ENCODE measurements at places on chromosomes 4 and X.

DNA sequence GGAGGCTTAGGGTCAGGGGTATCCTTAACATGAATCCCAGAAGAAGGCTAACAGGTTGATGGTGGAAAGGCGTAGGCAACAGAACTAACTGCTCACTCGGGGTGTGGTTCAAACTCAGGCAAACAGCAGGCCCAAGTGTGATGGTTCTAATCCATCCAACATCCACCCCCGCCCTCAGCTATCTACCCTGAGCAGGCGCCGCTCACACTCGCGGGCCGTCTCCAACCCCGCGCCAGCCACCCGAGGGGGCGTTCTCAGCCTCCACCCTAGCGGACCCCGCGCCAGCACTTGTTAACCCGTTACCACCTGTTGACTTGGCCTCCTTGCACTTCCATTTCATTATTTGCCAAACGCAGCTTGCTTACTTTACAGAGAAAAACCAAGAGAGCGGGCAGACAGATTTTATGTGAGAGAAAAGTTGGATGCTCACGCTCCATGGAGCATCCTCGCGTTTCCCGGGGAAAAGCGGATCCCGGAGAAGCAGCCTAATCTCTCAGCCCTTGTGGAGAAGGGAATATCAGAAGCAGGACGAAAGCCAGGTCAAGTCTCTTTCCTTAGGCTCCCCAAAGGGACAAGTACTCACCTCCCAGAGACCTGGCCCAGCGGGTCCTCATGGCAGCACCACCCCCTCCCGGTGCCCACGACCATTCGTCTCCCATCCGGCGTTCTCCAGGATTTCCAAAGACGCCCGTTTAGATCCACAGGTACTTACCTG lies 773 bp downstream of the SNCA start:
- peak; percentile 41 for DNase-seq

DNA sequence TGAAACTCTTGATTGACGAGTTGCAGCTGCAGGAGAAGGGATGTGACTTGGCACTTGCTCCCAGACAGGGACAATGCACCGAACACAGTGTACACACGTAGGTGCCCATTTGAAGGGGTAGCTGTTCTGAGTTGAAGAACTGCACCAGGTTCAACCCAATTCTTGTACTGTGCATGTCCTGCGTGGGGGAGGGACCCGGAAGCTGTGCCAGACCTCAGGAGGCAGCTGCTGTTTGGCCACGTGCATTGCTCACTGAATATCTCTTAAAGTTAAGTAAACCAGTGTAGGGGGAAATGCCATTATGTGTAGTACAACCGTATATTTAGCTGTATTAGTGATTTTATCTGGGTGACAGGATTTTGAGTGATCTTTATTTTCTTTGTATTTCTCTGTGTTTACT lies 12.0 kb upstream of the RBBP7 start:
- no peak for DNase-seq

DNA sequence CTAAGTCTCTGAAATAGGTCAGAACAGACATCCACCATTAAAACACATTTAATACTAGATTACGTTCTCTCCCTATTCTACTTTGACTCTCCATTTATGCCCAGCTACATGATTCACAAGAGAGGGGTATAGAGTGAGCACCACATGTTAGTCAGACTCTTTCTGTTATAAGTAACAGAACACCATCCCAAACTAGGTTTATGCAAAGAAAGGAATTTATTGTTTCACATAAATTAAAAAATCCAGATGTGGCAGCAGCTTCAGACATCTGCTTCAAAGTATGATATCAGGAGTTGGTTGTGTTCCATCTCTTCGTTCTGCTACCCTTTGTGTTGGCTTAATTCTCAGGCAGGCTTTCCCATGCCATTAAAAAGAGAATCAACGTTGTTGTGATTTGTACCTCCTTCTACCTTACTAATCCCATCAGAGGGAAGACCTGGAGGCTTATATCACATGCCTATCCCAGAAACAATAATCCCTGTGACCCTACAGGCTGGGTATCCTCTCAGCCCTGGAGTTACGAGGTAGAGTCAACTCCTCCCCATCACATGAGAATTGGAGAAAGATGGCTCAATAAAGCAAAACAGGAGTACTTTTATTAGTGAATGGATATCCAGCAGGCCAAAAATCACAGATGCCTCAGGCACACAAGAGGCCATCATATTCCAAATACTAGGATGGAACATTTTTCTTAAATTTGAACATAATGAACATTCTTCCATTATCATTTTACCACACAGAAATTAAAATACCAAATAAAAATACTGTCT lies 163.2 kb downstream of the SLC7A11 start:
- no peak for DNase-seq

DNA sequence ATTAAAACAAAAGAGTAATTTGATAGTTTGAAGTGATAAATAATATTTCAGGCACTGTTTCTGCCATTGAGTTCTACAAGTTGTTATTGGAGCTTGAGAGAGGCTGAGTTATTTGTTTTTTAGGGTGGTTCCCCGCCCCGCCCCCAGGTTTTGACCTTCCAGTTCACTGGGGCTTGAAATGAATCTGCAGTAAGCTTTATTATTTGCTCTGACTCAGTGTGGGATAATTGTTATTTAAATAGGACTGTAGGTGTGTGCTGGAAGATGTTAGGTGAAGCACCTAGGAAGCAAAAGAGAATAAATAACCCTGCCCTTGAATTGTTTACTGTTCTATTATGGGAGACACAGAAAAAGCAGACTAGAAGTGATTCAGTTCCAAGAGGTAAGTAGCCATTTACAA lies 81.2 kb upstream of the KCNIP4 start:
- DNase-seq, result no peak

- no peak for DNase-seq
Measured at GRCh38 chr4:20603671-20604313, 96.5 kb upstream of the PACRGL start.

DNA sequence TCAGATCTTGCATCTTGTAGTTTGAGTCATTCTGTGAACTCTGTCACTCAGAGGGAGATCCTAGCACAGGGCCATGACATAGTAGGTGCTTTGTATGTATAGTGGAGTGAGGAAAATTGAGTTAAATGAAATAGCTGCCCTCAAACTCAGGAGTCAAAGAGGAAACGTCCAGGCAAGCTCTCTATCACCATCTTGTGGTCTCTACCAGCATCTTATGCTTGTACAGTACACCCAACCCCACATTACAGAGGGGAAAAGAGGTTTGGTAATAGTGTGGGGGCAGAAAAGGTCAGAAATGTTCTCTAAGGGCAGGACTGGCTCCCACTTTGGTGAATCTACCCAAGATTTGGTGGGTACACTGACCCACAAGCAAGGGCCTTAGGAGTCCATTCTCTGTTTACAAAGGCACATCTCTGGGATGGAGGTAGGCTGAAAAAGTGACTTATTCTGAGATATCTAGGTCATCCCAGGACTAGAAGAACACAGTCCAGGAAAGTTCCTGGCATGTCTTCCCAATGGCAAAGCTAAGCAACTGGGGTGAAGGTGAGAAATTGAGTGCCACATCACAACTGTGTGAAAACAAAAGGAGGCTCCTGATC lies 131.8 kb downstream of the OR13H1 start:
- peak; percentile 38 for DNase-seq

- no peak for DNase-seq
Measured at GRCh38 chr4:169707958-169708643, 49.6 kb downstream of the HPF1 start.

GRCh38 chr4:26197018-26197779 lies 123.6 kb upstream of the RBPJ start:
- DNase-seq, result no peak

DNA sequence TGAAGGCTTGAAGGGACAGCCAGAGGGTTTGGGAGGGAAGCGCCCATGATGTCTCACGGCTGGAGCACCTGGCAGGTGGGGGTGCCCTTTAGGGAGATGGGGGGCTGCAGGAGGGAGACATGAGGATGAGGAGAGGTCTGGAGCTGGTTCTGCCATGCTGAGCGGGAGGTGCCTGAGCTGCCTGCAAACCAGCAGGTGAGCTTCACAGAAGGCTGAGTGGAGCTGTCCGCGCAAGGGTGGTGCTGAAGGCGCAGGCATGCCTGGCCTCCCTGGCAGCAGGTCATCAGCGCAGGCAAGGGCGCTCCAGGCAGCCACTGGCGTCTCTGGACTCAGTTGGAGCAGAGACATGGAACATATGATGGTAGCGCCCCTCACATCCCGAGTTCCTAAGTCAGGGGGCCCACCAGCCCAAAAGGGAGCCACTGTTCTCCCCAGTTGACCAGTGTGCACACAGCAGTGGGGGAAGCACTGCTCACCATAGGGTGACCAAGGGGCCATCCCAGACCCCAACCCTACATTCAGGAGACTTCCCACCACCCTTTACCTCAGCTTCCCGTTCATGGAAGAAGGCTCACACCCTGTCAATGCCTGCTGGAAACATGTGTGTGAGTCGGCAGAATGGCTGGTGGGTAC lies 25.8 kb downstream of the ADRA2C start:
- DNase-seq, result no peak

- no peak for DNase-seq
Measured at GRCh38 chrX:7330556-7330955, 182.6 kb upstream of the PUDP start.

DNA sequence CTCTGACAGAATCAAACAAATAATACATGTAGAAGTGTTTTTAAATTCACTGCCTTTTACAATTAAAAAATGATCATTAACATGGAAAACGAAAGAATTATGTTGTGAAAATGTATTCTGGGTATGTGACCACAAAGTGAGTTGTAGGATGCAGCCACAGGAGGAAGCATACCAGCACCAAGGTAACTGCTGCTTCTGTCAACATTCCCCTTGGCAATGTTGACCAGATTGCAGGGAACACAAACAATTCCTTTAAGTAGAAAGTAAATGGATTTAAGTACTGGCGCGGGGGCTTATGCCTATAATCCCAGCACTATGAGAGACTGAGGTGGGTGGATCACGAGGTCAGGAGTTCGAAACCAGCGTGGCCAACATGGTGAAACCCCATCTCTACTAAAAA lies 1877.9 kb upstream of the PCDH7 start:
- DNase-seq, result no peak

GRCh38 chr4:114601304-114602052 lies 2.9 kb downstream of the UGT8 start:
- DNase-seq, result no peak

GRCh38 chr4:168521721-168522120 lies 24.9 kb downstream of the PALLD start:
- no peak for DNase-seq

- no peak for DNase-seq
Measured at GRCh38 chr4:126992910-126993309, 639.8 kb upstream of the INTU start.

GRCh38 chrX:30905321-30905720 lies 16.3 kb upstream of the TAB3 start:
- DNase-seq, result no peak

DNA sequence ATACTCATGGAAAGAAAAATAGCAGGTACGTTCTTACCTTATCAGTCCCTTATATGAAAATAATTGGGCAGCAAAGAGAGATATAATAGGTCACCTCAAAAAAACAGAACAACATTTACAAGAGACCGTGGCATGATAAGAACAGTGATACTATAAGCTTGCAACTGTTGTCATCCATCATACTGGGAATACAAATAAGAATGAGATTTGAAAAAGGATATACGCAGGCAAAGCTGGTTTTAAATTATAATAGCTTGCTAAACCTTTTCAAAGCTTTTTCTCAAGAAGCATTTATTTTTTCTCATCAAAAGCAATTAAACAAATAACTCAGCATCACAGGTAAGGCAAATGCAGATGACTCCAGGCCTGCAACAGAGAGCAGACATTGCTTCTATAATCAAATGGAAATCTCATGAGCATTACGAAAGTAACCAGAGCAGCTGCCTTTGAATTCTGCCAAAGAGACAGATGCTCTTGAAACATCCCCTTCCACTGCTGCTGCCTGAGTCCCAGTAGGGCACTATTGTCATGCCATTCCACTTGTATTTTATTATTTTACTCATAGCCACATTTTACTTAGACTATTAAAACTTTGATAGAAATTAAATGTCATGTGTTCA lies 620.6 kb upstream of the GNPDA2 start:
- DNase-seq, result peak; percentile 26

DNA sequence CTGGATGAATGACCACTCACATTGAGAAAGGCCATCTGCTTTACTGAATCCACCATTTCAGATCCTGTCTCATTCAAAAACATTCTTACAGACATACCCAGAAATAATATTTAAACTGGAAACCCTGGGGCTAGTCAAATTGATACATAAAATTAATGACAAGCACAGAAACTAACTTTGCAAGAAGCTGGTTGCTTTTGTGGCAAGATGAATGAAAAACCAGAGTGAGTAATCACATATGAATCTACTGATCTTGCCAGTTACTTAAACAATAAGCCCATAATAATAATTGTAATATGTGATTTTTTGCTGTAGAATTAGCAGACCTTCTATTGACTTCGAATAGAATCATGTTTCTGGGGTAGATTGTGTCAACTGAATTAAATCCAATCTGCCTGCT lies 235.1 kb downstream of the PPARGC1A start:
- DNase-seq, result no peak

DNA sequence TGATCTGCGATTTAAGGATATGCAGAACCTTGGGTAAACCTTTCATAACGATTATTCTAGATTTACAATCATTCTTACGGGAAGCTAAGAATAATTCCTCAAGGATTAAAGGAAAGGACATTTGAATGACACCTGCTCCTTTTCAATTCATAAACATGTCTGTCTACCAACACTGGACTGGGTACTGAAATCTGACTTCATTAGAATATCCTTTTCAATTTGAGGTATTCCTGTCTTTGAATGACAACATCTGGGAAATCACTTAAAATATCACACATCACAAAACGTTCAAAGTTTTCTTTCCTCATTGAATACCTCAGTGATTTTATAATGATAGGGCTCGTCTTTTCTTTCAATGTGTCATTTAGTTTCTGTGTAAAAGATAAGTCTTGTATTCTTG lies 87.7 kb downstream of the CFAP47 start:
- no peak for DNase-seq

DNA sequence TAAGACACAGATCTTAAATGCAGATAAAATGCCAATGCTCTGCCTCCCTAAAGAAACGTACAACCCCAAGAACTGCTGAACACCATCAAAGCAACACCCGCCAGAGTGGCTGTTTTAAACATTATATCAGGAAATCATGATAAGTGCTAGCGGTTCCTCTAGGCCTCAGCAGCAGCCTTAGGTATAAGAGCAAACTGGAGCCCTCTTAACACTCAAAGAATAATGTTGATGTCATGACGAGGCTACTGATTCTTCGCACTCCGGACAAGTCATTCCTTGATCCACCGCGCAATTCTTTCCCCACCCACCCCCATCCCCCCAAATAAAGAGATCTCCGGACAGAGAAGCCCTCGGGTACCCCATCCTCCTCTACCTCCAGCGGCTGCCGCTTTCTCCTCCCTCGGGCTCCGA lies 507 bp downstream of the LIN54 start:
- no peak for DNase-seq

GRCh38 chrX:21933077-21933476 lies 7.4 kb upstream of the SMS start:
- DNase-seq, result no peak

GRCh38 chrX:11932423-11932822 lies 174.4 kb downstream of the MSL3 start:
- DNase-seq, result no peak

DNA sequence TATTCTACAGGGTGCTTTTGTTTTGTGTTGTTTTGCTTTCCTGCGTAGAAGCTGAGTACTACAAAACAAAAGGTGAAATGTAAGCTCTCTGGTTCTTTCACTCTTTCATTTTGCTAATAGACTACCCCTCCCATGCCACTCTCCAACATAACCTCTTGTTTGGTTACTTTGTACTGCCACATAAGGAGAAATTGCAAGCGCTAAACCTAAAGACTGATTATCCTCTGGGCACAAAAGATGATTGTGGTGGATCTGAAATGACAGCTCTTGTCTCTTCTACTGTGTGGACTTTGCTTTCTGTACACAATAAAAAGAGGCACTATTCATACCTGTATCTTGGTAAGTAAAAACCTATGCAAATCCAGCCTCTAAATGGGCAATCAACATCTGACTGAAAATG lies 5.3 kb downstream of the MBNL3 start:
- no peak for DNase-seq

All from D341Med (cell line).